ENCODE measurements at places on chromosomes 12 and 14.
A peak's percentile ranks its signal among the peaks of the same experiment; 100 is the strongest.

DNA sequence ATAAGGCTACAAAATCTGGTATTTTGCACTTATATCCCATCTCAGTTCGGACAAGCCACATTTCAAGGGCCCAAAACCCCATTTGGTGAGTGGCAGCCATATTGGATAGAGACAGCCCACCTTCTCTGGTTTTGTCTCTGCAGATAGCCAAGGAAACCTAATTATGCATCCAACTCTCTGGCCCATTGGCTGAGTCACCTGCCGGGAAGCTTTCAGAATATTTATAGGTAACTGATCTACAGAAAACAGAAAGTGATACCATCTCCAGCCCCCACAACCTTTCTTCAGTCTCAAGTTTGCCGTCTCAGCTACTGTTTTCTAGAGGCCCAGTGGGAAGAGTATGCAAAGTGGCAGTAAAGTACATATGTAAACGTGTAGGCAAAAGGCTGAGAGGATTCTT is 33.7 kb upstream of the PPP1CC start:
- no peak for DNase-seq

- DNase-seq, result peak; percentile 24
Observed at GRCh38 chr12:70609739-70610491, 27.3 kb downstream of the PTPRB start.

- no peak for DNase-seq
Observed at GRCh38 chr12:111442301-111443045, 36.8 kb downstream of the SH2B3 start.

GRCh38 chr12:17841496-17841895 is 248.5 kb downstream of the RERGL start:
- no peak for DNase-seq

All from LHCN-M2 (cell line).